HS-27A (cell line): ENCODE measurements at places on chromosomes 1 and 21.

DNA sequence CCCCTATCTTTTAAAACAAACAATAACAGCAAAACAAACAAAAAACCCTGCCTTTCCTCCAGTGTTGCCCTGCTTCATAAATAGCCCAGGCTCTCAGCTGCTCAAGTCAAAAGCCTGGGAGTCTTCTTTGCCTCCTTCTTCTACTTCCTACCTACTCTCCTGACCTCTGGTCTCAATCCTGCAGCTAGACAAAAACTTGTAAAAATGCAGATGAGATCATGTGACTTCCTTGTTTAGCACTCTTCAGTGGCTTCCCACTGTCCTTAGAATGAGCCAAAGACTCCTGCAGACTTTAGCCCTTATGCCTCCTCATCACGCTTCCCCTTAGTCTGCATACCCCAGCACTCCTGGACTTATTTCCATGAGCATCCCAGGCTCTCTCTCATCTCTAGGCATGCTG is 55.0 kb upstream of the ZNF644 start:
- no peak for DNase-seq

GRCh38 chr1:117209094-117209493 is 1.6 kb downstream of the VTCN1 start:
- DNase-seq, result no peak

- no peak for DNase-seq
Measured at GRCh38 chr21:36542312-36543101, 62.6 kb upstream of the CLDN14 start.

DNA sequence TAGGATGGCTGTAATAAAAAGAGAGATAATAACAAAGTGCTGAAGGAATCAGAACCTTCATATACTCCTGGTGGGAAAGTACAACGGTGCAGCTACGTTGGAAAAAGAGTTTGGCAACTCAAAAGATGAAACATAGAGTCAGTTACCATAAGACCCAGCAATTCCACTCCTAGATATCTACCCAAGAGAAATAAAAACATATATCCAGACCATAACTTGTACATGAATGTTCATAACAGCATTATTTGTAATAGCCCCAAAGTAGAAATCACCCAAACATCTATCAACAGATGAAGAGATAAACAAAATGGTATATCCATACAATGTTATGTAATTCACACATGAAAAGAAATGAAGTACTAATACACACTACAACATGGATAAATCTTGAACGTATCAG is 30.5 kb upstream of the DNAH14 start:
- DNase-seq, result no peak

GRCh38 chr1:202058001-202058908 is 47.9 kb downstream of the ELF3 start:
- DNase-seq, result peak; percentile 33

DNA sequence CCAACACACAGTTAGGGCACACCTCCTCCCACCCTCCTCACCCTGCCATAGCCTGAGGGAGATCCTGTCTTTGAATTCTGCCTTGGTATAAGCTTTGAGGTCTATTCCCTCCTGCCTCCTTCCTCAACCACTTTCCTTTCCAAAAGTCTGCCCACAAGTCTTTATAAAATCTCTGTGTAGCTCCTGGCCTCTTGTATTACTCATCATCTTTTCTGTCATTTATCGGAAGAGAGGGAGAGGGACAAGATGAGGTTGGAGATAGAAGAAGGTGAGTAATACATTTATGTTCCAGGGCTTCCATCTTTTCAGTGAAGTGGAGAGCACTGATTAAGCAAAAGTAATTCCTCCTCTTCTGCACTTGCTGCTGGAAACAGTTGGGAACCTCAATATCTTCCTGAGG is 30.5 kb upstream of the EFCAB14 start:
- no peak for DNase-seq

DNA sequence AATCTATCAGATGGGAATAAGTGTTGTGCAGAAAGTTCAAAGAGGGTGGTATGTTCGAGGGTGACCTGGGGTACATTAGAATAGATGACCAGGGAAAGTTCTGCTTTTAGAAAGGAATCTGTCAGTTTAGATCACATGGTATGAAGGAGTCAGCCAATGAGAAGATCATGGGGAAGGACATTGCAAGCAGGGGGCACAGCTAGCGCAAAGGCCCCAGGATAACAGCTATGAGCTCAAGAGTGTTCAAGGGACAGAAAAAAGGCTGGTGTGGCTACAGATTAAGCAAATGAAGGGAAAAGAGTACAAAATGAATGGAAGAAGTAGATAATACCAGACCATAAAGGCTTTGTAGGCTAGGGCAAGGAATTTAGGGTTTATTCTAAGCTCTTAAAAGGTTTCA is 8.6 kb downstream of the LEPR start:
- no peak for DNase-seq

GRCh38 chr1:215321802-215322201 is 239.3 kb downstream of the KCNK2 start:
- DNase-seq, result no peak

DNA sequence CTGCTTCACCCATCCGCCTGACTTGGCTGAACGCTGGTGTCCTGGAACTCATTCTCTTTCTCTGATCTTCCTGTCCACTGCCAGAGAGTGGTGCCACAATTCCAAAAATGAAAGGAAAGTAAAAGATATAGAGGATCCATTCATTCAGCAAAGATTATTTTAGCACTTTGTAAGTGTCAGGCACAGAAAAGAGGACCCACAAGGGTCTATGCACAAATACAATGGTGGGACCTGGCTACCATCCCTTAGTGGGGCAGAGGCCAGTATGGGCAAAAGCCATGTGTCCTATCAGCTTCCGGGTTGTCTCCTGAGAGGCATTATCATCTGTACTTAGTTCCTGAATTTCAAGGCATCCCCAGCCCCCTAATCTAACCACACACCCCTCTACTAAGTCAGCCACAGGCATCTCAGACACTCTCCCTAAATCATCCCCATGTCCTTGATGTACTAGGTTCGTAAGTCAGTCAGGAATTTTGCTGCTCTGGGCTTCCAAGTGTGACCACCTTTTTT is 19.0 kb downstream of the SSR2 start:
- DNase-seq, result no peak

- DNase-seq, result no peak
Measured at GRCh38 chr1:196481616-196482015, 126.6 kb downstream of the KCNT2 start.

DNA sequence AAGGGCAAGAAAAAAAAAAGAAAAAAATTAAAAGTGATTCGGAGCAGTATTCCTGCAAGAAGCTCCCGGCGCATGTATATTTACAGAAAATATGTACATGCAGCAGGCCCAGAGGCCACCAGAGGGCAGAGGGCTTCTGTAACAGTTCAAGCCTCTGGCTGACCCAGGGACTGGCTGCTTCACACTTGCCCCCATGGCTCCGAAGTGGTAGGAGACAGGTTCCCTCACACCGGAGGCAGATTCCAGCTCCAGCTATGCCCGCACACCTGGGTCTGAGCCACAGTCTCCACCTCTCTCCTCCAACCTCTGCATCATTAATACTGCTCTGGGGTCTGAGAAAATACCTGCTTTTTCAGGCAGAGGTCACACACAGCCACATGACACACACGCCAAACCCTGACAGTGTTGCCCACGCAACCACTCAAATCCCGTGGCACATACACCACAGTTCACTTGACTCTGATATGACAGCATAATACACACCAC is 2.2 kb upstream of the ARHGAP30 start:
- no peak for DNase-seq
